ENCODE measurements at places on chromosomes 11 and 22.

GRCh38 chr11:112537026-112537425, 276.4 kb upstream of the PLET1 start:
- DNase-seq, result no peak

GRCh38 chr11:70536051-70536877, 137.9 kb downstream of the CTTN start:
- no peak for DNase-seq

- no peak for DNase-seq
Measured at GRCh38 chr22:44260216-44261035, 52.3 kb downstream of the SHISAL1 start.

- no peak for DNase-seq
Measured at GRCh38 chr11:124068601-124069110, 27.5 kb upstream of the OR10G7 start.

DNA sequence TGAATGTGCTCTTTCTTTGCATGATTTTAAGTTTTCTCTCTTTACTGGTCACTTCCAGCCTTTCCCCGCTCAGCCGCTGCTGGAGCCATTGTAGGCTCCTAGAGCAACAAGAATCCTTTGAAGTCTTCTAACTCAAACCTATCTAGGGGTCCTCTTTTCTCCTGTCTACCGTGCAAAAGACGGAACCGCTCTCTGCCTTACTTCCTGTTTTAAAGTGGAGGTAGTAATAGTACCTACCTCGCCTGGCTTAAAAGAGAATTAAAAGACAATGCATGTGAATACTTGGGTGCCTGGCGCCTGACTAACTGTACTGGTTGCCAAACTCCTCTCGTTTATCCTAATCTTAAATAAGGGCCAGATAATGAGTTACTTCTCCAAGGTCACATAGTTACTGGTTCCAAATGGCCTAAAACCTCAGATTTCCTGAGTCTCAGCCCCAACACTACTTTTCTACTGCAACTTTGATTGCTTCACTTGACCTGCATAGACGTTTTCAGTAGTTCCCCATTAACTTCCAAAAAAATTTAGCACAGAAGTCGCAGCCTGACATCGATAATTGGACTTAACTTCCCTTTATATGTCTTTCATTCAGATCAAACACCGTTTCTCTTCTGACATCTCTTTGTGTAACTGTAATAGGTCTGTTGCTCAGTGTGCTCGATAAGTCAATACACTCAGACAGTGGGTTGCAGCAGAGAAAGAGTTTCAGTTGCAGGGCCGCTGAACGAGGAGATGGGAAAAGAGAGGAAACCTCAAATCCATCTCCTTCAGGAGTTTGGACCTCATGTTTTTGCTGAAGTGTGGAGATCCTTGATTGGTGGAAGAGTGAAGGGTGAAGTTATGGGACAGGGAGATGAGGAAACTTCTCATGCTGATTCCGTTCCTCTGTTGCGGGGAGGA, 891 bp downstream of the SAMM50 start:
- DNase-seq, result no peak

DNA sequence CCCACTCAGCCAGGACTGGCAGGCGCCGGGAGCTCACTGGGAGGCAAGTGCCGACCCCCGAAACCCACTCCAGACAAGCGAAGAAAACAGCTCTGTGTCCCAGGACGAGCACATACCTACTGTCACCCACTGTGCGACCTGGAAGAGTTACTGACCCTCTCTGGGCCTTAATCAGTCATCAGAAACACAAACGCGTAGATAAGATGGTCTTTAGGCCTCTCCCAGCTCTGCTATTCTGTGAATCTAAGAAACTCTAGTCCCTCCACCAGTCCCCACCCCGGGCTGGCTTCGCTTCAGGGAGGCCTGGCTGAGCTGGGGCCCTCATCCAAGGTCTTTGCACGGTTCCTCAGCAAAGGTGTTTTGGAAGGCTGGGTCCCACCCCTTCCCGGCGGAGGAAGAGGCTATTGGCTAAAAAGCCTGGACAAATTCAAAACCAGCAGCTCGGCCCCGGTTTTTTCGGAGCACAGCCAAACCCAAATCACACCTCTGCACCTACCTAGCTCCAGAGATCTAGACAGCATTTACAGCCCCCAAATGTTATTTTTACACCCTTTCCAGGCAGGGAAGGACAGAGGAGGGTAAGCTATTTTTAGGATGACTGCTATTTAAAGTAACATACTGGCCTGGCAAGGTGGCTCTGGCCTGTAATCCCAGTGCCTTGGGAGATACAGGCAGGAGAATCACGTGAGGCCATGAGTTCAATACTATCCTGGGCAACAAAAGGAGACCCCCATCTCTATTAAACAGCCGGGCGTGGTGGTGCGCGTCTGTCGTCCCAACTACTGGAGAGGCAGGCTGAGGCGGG, 13.2 kb upstream of the HDHD5 start:
- no peak for DNase-seq

DNA sequence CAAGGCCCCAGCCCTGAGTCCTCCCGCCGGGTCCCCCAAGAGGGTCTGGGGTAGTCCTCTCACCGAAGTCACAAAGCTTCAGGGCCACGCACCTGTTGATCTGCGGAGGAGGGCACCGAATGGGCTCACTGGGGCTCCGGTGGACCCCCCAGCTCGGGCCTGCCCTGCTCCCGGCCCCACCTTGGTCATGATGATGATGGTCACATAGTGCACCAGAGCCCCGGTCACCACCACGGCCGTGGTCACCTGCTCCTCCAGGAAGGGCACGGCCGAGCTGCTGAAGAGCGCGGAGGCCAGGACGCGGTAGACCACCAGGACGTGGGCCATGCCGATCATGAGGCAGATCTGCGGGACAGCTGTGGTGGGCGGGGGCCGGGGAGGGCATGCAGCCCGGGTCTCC, 13.5 kb upstream of the SIGIRR start:
- no peak for DNase-seq

GRCh38 chr22:36790648-36791047, 14.7 kb upstream of the IFT27 start:
- no peak for DNase-seq

GRCh38 chr22:20758688-20759087, 15.2 kb upstream of the SERPIND1 start:
- DNase-seq, result no peak

DNA sequence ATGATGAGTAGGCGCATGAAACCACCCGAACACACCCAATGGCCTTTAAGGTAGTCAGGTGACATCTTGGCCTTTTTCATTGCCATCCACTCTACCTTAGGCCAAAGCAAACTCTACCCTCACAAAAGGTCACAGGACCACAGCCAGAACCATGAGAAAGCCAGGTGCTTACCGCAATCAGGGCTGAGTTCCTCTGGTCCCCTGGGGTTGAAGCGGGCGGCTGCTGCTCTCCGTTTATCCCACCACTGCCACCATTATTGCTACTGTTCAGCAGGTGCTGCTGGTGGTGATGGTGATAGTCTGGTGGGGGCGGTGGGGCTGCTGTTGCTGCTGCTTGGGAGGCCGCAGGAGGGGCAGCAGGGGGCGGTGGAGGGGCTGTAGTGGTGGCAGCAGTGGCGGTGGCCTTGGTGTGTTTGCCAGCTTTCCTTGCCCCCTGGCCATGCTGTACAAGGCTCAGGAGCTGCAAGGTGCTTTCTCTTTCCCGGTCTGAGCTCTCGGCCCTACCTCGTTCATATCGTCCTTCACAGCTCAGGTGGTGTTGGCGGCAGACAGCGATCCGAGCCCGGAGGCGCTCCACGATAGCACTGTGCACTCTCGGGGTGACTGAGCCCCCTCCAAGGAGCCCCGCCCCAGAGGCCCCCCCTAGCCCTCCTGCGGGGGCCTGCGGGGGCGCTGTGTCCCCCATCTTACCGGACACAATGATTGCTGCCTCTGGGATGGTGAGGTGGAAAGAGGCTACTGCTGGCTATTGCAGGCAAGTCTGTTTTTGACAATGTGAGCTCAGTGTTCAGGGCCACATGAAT, 1.6 kb downstream of the MAML2 start:
- no peak for DNase-seq

DNA sequence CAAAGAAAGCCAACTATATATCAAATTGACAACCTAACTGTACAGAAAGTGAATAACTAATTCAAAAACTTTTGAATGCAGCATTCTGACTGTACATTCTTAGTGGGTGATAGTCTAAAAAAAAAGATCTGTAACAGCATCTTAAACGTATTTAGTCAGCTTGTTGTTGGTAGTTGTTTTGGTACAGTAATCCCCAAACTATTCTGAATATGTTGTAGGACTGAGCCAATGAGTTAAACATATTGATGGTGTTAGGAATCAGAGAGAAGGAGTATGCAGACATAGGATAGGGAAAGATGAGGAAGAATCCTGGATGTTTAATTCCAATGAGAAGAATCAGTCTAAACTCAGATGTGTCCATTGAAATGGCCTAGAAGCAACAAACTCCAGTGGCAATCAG, 41.9 kb upstream of the KIRREL3 start:
- DNase-seq, result no peak

- no peak for DNase-seq
Measured at GRCh38 chr11:101336155-101336554, 206.5 kb upstream of the PGR start.

DNA sequence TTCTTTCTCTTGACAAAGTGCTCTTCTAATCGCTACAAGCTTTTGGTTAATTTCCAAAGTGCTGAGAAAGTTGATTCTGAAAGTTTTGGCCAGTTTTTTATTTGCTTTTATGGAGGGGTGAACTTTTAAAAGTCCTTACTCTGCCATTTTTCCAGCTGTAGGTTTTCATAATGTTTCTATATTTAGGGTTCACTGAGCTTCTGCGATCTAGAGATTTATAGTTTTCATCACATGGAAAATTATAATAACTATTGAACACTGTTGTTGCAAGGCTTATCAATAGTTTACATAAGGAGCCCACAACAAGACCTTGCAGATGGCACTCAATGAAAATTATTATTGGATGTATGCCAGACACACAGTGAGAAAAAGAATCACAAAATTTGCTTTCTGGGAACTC, 55.1 kb downstream of the DLG2 start:
- no peak for DNase-seq

DNA sequence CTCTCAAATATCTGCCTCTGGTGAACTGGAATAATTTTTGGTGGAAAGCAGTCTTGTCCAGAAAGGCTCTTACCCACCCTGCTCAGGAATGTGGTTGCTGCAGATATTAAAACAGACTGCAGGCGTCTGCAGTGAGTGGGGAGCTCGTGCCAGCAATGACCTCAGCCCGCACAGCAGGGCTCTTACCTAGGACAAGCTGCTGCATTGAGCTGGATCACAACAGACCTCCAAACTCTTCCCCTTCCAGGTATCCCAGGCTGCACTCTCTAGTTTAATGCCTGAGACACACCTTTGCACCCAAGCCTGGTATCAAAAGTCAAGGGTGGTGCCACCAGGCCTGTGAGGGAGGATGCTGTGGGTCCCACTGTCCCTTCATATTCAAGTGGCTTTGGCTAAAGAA, 69.7 kb upstream of the CDON start:
- no peak for DNase-seq

DNA sequence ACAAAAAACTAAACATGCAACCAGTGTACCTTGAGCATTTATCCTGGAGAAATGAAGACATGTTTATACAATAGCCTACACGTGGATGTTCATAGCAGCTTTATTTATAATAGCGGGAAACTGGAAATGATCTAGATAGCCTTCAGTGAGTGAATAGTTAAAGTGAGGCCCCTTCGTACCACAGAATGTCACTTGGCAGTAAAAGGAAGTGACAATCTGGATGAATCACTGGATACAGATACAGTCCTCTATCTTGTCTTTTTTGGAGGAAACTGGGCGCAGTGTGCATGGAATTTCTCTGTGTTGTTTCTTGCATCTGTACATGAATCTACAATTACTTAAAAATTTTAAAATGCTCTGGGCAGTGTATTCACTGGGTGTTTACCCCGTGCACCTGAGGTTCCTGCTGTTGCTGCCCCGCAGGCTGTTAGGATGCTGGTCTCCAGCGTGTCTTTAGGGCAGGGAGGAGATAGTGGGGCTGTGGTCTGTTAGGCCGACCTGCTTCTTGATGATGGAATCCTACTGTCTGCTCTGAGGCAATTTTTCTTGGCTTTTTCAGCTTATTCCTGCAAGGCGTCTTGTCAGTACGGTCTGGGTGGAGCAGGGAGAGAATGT, 23.2 kb downstream of the DERL3 start:
- DNase-seq, result no peak

- DNase-seq, result no peak
Measured at GRCh38 chr11:60718524-60719316, 5.8 kb upstream of the MS4A18 start.
